Coronary artery (tissue), 2 donors: ENCODE measurements at places on chromosomes 4 and X.

DNA sequence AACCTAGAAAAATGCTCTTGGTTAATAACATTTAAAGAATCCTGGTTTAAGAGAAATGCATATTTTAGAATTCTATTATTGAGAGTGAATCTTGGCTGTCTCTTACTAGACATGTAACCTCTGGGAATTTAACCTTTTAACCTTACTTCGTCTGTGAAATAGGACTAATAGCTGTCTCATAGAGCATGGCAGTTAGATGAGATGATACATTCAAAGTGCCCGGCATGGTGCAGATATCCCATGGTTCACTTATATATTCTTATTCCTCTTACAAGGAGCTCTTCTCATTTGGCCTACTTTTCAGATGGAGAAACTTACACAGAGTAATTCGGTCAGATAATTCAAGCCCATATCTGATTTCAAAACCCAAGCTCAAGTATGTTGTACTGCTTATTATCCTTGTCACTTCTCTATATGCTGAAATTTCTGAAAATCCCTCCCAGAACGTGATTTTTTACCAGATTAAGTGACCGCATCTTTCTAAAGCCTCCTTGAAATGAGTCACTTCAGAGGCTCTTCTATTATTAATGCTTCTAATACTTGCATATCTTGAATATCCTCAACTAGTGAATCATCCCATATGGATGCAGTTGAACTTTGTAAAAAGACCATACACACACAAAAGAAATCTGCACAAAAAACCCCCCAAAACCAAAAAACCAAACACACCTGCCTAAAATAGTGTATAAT is 4.9 kb downstream of the CDKN2AIP start:
- no peak for DNase-seq

- DNase-seq = no peak
Measured at GRCh38 chr4:24335616-24336015, 248.7 kb downstream of the DHX15 start.

DNA sequence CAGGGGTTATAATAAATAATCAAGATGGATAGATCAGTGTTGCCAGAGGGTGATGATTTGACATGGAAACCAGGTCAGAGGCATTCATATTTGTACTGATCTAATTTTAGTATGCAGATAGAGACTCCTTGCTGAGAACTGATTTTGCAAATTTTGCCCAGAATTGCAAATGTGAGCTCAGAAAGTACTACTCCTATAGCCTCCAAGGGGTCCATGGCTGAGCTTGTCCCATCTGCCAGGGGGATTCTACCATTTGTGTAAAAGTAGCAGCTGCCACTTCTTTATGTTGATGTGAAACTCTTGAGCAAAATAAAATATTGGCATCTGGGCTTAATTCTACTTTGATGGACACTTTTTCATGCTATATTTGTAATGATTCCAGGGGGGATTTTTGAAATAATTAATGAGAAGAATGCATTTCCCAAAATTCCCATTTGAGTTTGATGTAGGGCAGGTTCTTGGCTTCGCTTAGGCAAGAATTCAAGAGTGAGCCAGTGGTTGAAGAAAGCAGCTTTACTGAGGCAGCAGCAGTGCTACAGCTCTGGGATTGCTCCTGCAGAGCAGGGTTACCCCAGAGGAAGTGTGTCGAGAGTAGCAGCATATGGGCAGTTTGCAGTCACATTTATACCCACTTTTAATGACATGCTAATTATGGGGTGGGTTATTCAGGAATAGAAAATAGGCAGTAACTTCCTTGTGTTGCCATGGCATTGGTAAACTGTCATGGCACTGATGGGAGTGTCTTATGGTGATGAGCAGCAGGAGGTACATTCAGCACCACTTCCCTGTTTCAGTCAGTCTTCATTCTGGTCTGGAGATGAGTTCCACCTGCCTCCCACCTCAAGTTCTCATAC is 38.7 kb upstream of the DCLK2 start:
- no peak for DNase-seq

DNA sequence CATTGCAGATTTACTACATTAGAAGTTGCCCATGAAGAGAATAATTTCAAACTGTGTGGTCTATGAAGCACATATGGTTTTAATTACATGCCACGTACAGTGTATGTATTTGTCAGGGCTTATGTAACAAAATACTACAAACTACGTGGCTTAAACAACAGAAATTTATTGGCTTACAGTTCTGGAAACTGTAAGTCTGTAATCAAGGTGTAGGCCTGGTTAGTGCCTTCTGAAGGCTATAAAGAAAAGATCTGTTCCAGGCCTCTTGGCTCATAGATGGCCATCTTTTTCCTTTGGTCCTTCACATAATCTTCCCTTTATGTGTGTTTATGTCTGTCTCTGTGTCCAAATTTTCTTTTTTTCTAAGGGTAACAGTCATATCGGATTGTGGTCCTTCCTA is 1160.2 kb downstream of the FAM133A start:
- no peak for DNase-seq

DNA sequence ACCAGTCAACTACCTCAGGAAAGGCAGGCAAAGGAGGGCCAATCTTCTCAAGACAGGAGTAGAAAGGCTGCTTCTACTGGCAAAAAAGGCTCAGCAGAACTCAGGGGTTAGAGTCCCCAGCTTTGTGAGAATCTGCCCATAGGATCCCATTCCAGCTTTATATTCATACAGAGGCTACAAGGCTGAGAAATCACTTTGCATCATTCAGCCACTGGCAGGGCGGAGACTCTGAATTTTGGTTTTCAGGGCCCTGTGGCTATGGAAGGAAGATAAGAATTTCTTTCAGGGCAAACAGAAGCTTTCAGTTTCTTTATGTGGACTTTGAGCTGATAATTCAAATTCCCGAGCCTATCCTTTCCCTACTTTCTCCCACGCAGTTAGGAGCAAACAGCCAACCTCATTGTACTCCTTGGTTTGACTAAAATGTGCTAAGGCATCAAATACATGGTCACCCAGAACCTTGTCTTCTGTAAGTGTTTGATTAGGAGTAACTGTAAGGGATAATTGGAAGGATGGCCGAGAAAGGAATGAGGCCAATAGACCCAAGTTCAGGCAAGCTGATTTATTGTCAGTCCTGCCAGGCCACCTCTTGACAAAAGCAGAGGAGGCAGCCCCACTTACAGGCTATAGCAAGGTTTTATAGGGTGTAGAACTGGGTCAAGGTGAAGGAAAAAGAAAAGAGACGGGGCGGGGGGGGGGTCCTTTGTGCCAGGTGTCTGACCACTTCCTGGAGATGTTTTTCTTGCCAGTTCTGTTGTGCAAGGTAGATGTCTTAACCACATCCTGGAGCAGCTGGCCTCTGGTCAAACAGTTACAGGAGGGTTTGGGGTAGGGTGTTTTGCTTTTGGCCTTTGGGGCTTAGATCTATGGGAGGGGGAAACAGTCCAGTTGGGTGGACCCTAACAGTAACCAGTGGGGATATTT is 165.3 kb upstream of the PPP1R2C start:
- DNase-seq = no peak

DNA sequence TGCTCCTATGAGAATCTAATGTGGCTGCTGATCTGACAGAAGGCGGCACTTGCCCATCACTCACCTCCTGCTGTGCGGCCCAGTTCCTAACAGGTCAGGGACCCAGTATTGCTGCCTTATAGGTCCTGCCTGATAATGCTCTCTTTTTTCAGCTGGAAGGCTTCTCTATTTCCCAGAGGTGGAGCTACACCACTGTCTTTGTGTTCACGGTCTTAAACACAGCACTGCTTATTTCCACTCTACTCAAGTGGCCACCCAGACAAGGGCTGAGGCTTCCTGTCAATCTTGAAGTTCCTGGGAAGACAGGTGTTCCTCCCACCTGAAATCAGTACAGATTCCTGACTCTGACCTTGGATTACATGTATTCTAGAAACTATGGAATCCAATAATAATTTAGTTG is 270.6 kb downstream of the NR3C2 start:
- DNase-seq = no peak

- no peak for DNase-seq
Measured at GRCh38 chrX:137926090-137926489, 360.2 kb downstream of the ZIC3 start.

DNA sequence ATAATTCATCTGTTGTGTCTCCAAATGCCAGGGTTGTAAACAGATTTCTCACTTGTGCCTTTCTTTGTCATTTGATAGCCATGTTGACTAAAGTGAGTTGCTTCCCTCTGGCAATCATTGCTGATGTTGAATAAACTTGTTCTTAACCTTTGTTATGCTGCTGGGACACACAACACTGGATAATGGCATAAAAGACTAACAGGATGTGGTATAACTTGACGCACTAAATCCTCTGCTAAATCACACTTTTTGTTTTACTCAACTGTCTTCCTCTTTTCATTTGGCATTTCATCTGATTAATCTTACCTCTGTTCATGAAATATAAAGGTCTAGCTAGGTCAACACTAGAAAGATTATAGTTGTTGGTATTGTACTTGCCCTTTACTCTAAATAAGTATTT is 17.6 kb upstream of the CXCL5 start:
- DNase-seq = no peak

- no peak for DNase-seq
Measured at GRCh38 chr4:170190265-170190664, 100.5 kb upstream of the AADAT start.

DNA sequence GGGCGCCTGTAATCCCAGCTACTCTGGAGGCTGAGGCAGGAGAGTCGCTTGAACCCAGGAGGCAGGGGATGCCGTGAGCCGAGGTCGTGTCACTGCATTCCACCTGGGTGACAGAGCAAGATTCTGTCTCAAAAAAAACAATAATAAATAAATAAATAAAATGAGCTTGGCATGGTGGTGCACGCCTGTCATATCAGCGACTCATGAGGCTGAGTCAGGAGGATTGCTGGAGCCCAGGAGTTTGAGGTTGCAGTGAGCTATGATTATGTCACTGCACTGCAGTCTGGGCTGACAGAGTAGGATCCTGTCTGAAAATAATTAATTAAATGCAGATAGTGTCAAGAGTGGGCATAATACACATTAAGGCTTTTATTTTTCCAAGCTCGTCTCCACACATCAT is 77.5 kb downstream of the DHRSX start:
- no peak for DNase-seq

DNA sequence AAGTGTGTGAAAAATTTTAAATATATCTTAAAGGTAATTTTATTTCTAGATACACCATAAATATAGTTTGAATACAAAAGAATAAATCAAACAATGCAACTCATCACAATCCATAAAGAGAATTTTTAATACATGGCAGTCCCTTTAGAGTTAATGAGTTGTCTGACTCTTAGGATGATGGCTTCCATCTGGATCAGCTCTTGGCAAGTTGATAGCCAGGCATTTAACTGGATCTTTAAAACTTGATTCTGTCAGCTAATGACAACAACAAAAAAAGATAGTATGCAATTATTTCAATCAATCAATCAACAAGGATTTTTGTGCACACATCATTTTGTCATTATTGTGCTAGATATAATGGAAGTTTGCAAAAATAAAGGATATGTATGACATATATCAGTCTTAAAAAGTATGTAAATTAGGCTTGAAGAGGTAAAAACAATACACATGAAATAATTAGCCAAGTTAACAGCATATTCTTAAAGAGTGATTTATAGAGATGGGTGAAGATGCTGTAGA is 174.9 kb upstream of the PCDH18 start:
- DNase-seq = no peak

DNA sequence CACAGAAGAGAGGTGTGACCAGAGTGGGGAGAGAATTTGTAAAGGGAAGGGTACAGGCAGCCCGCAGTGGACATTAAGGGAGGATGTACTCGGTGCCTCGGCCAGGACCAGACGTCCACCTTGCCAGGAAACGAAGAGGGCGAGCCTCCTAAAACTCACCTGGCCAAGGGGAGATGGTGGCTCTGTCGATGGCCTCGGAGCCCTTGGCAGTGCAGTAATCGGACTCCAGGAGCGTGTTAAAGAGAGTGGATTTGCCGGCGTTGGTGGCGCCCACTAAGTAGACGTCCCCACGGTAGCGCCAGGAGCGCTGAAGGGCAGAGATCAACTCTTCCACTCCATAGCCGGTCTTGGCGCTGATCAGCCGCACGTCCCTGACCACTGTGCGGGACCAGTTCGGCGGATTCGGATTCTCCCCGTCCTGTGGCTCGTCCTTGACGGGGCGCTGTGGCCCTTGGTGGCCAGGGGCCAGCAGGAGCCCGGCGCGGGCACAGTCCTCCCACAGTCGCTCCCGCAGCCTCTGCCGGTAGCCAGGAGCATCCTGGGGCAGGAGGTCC is 1.0 kb downstream of the NOA1 start:
- DNase-seq = no peak

DNA sequence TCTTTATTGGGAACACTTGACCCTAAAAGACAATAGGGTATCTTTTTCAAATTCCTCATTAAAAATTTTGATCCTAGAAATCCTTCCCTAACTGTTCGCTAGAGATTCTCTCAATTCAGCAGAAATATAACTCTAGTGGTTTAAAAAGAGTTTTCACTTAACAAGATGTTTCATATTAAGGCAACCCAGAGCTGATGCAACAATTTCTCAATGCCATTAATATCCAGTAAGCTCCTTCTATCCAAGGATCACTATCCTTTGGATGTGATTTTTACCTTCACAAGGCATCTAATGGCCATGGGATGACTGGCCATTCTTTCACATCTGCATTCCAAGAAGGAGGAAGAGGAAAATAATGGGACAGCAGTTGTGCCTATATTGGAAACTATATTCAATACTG is 183.4 kb downstream of the ANKRD50 start:
- DNase-seq = no peak

GRCh38 chrX:63503541-63503940 is 152.4 kb upstream of the SPIN4 start:
- DNase-seq = no peak

DNA sequence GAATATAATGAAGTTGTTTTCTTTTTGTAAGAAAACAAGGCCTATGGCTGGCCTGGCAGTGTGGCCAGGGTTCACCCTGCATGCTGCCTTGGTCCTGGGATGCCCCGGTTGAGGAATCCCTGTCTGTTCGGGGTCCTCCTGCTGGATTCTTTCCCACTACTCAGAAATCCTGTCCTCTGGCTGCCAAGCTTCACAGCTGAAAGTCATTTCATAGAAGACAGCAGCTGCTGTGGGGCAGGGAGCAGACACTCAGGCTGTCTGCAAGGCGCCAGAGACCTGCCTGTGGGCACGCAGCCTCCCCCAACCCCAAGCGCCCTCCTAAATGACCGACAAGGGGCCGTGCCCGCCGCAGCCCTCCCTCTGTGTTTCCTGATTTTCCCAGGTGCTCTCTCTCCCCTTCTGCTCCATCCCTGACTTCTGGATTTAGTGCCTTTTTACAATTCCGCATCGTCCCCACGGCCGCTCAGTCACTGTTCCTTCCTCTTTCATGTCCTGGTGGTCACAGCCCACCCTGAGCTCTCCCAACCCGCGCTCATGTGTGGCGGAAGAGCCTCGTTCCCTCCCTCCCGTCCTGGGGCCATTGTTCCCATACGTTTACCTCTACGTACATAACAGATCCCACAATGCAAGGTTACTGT is 27.5 kb downstream of the ZFYVE28 start:
- no peak for DNase-seq

- DNase-seq = no peak
Measured at GRCh38 chr4:129240816-129241215, 144.9 kb downstream of the C4orf33 start.

DNA sequence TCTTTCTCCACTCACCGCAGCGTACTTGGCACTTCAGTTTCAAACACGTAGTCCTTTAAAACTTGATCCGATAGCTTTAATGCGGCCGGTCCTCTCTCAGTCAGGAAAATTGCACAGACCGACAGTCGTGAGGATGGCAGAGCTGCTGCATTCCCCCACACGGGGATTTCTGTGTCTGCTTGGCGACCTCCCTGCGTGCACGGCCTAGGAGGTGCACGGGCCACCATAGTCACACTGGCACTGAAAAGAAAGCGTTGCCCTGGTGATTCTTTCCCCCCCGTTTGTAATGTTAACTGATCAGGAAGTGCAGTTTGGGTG is 10.3 kb downstream of the AKAP17A start:
- no peak for DNase-seq

GRCh38 chr4:114311787-114312186 is 286.8 kb upstream of the UGT8 start:
- no peak for DNase-seq
